ENCODE measurements at places on chromosomes 6 and 20.

GRCh38 chr20:20051767-20052073, 546 bp downstream of the CRNKL1 start:
- DNase-seq = no peak

DNA sequence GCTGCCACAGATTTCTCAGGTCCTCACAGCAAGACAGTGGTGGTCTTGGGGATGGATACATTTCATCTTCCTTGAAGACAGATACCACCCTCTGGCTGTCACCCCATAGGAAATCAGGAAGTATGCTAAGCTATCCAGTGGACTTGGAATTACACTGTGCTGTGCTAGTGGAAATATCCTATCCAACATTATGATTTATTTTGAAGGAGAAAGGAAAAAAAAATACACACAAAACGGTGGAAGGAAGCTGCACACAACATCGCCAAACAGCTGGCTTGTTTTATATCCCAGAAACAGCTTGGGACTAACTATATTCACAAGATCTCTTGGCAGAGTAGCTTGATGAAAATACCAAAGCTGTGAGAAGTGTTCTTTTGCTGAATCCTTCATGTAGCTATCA, 257.6 kb downstream of the LAMA2 start:
- DNase-seq = no peak

- no peak for DNase-seq
These were observed 79.6 kb upstream of the SIRPA start for GRCh38 chr20:1815502-1816085.

GRCh38 chr20:57245997-57246396, 20.4 kb downstream of the BMP7 start:
- DNase-seq = no peak

GRCh38 chr6:113433335-113433991, 423.7 kb upstream of the MARCKS start:
- no peak for DNase-seq

Measured in NCI-H146 (cell line).